ENCODE measurements at places on chromosomes 12 and 14.

DNA sequence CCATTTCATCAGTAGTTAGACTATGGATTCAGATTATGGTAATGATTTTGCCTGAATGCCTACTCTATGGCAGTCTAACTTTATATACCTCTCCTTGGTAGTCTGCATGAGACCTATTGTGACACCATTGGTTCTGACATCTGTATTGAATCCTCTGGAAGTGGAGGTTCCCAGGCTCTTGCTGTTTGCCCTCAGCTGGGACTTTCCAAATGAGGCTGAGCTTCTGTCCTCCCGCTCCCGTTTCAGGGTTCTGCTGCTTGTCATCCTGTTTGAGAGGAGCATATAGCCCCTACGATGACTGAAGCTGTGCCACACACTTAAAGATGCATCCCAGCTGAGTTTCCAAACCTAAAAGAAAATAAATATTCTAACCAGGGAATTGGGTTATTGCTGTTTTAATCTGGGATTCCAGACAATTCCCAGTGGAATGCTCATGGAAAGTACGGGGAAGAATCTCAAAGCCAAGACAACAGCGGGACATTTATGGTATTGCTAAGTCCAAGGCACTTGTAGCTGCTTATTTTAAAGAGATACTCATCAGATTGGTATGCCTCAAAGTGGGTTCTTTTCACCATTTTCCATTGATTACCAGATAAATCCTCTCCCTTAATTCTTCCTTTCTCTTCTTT lies 105.9 kb downstream of the ETV6 start:
- DNase-seq, result no peak

DNA sequence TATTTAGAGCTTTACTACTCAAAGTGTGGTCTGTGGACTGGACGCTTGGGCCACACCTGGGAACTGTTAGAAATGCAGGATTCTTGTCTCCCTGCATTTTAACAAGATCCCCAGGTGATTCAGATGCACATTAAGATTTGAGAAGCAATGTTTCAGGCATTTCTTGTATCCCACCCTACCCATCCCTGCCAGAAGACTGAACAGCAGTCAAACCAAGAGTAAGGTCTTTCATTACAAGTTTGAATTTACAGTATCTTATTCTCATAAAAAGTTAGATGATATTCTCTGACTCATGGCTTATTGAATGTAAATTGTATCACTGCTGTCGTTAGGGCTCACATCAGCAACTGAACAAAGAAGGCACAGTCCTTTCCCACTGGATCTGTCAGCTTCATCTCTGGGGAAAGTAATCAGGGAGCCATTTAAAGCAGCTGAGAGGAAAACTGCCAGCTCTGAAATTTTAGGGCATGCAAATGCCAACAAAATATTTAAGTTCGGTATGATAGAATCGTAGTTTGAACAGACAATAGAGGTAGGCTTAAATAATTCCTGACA lies 141.1 kb downstream of the AKAP6 start:
- no peak for DNase-seq

- no peak for DNase-seq
Measured at GRCh38 chr12:32997471-32997870, 100.9 kb upstream of the PKP2 start.

DNA sequence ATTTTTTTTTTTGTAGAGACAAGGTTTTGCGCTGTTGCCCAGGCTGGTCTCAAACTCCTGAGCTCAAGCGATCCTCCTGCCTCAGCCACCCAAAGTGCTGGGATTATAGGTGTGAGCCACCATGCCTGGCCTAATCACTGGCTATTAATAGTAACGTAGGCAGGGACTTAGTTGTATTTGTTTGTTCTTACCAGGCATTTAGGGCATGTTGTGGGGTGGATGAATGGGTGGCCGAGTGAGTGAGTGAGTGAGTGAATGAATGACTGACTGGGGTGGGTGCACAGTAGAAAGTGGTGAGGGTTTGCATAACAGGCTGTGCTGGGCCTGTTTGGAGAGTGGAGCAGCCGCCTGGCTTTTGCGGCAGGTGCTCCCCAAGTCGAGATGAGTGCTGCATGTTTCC lies 87.0 kb downstream of the FOXN4 start:
- no peak for DNase-seq

DNA sequence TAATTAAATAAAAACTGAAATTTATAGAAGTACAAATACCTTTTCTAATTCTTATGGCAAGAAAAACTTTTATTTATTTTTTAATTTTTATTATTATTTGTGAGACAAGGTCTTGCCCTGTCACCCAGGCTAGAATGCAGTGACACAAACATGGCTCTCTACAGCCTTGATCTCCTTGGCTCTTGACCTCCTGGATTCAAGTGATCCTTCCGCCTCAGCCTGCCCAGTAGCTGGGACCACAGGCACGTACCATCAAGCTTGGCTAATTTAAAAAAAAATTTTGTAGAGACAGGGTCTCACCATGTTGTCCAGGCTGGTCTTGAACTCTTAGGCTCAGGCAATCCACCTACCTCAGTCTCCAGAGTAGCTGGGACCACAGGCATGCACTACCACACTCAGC lies 47.4 kb downstream of the COCH start:
- no peak for DNase-seq

DNA sequence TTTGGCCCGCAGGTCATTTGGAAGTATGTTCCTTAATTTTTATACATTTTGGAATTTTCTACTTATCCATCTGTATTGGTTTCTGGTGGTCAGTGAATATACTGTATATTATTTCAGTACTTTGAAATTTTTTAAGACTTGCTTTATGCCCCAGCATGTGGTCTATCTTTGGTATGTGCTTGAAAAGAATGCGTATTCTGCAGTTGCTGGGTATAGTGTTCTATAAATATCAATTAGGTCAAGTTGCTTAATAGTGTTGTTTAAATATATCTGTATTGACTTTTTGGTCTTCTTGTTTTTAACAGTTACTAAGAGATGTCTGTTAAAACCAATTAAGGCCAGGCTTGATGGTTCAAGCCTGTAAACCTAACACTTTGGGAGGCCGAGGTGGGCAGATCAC lies 21.7 kb upstream of the SIX1 start:
- DNase-seq, result no peak

- no peak for DNase-seq
Measured at GRCh38 chr14:60649875-60650372, 647 bp upstream of the SIX1 start.

DNA sequence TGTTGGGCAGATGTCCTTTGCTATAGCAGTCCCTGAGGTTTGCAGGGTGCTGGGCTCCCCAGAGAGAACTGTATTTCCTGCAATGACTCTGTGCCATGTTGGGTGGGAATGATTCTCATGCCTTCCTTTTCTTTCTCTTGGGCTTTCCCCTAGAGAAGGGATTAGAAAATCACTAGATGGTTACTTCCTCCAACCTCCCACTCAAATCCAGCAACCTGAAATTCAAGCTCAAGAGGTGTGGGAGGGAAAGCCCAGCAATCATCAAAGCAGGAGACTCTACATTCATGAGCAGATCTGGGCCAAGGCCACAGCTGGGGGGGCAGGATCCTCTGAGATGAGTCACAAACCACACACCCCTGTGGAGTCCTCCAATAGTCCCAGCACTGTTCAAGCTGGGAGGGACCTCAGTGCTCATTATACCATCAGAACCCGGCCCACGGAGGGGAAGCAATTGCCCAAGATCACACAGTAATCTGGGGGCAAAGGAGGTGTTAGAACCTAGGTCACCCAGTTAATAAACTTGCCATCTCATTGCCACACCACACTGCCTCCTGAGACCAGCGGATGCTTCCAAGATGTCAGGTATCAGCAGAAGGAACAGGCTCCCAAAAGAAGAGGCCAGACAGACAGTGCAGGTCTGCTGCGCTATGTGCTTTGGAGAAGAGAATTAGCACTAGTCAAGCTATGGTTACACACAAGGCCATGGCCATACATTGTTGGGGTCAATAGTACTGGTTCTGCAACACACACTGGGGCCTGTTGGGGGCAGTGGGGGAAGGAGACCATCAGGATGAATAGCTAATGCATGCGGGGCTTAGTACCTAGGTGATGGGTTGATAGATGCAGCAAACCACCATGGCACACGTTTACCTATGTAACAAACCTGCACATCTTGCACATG lies 65.7 kb downstream of the TTC9 start:
- DNase-seq, result no peak

DNA sequence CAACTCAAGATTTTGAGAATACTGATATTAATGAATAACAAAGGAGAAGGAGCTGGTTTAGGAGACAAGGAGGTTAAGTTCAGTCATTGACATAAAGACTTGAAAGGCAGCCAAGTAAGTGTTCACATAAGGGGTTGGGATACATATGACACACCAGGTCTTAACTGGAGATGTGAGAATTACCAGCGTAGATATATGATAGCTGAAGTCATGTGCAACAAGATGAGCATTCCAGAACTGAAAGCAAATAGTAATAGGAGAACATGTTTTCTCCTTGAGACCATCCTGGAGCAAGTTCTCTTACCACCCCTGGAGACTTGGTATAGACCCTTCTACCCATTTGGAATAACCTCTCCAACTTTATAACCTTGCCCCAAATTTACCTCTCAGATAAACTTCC lies 43.3 kb upstream of the NPFF start:
- no peak for DNase-seq

DNA sequence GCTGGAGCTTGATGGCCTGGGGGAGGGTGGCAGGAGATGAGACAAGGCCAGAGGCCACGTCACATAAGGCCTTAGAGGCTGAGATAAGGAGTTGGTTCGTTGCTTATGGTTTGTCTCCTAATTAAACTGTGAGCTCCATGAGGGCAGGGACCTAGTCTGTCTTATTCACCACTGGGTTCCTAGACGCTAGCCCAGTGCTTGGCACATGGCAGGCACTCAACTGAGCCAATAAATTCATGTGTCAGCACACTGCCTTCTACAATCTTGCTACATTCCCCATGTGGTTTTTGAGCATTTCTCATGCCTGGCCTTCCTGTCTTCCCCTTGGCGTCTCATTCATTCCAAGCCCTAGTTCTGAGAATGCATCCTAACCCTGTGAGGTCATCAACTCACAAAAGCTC lies 92.5 kb upstream of the MED13L start:
- no peak for DNase-seq

- DNase-seq, result no peak
Measured at GRCh38 chr12:18923721-18924120, 185.8 kb downstream of the CAPZA3 start.

DNA sequence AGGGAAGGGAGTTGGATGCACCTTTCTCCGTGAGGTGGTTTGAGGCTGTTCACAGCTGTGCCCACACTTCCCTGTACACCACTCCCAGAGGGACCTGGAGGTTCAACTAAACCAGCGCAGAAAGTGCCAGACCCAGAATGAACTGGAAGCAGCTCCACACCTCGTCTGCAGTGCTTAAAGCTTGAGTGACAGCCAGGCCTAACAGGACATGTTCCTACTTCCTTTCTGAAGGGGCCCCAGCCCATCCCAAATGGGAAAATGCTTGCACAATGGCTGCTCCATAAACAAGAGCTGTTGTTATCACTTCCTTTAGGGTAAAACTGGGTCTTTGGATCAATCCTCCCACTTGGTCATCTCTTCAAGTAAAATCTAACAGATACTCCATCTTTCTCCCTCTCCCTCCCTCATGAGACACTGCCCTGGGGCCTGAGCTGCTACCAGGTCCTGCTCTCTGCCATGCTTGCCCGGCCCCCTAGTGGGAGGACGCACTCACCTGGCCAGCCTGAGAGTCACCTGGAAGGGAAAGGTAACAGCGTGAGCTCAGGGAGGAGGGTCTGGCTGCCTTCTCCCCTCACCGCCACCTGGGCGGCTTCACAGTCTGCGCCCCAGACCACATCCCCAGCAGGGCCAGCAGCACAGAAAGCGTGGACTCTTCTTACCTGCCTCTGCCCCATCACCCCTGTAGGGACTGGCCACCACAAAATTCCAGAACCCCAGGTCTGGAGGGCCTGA lies 33.5 kb downstream of the ISCA2 start:
- no peak for DNase-seq

- DNase-seq, result no peak
Measured at GRCh38 chr12:108531929-108532848, 17.1 kb downstream of the FICD start.

DNA sequence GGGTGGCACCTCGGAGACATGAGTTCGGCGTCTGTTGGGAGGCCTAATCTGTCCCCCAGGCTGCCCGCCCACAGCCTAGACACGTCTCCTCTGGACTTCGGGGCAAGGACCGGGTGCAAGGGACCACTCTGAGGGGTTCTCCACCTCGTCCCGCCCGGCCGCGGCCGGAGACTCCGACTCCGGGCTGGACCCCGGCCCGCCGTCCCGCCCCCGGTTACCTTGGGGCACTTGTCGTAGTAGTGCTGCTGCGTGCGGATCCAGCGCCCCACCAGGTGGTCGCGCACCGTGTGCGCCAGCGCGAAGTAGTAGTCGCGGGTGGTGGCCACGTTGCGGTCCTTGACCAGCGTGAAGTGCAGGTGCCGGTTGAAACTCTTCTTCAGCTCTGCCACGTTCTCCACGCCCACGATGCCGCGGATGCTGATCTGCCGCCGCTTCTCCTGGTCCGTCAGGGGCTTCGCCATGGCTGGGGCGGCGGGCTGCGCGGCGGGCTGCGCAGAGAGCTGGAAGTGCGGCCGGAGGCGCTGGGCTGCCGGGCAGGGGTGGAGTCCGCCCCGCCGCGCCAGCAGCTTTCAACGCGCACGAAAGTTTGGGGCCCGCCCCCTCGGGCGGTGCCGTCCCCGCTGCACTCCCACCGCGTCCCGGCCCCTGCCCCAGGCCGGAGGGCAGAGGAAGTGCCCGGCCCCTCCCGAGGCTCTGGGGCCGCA lies at the start of gene PYGL:
Gene PYGL (minus strand): TSS at position 541 of the 704 bp plus-strand sequence. CDS start 80 bp downstream, at position 461.
- peak; percentile 93 for DNase-seq

- DNase-seq, result no peak
Measured at GRCh38 chr12:99649551-99649950, 2.0 kb downstream of the GARIN6 start.

GRCh38 chr12:131511391-131511802 lies 199.5 kb upstream of the SFSWAP start:
- DNase-seq, result peak; percentile 66

- no peak for DNase-seq
Measured at GRCh38 chr14:74634964-74635363, 22.9 kb upstream of the LTBP2 start.

DNA sequence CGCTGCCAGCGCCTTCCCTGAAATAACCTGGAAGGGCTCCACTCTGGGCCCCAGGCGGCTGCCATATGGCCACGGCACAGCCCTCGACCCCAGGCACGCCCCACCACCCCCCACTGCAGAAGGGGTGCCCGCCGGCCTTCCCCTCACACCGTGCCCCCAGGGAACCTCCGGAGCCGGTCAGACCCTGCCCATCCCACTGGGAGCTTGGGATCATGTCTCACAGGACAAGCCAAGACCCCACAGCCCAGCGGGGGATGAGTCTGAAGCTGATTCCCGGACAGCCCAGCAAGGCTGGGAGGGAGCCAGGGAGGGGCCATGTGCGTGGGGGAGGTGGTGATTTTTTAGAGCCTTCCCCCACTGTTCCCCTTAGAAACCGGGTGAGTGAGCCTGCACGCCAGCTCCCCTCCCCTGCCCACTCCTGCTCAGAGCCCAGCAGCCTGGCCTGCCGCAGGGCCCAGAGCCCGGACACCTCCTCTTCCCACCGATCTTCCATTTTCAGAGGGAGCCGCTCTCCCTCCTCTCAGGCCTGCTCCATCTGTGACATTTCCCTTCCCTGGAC lies 1.4 kb downstream of the RIMBP2 start:
- no peak for DNase-seq

Data from lower leg skin (tissue), 4 donors.